ENCODE measurements at places on chromosomes 2 and 18.

GRCh38 chr18:28284132-28284531, 107.2 kb upstream of the CDH2 start:
- no peak for DNase-seq

DNA sequence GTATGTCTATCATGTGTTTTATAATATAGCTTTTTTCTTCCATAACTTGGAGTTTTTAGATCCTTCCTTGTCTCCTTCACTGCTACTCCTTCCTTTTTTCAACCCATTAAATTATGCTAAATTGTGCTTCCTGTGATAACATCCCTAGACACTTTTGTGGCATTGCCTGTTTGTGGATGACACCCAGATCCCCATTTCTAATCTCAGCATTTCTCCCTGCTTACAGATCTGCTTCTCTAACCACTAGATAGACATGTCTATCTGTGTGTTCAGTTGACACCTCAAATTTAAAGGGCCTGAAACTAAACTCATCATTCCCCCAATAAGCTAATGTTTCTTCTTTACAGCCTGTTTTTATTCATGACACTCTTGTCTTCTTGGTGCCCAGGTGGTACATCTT, 244.8 kb downstream of the BABAM2 start:
- DNase-seq: no peak

- DNase-seq: no peak
Measured at GRCh38 chr18:49893036-49893435, 79.7 kb upstream of the ACAA2 start.

GRCh38 chr2:6782517-6783237, 83.0 kb downstream of the CMPK2 start:
- DNase-seq: peak; percentile 93

- DNase-seq: peak; percentile 48
Measured at GRCh38 chr2:109421101-109421500, 192.7 kb downstream of the SEPTIN10 start.

DNA sequence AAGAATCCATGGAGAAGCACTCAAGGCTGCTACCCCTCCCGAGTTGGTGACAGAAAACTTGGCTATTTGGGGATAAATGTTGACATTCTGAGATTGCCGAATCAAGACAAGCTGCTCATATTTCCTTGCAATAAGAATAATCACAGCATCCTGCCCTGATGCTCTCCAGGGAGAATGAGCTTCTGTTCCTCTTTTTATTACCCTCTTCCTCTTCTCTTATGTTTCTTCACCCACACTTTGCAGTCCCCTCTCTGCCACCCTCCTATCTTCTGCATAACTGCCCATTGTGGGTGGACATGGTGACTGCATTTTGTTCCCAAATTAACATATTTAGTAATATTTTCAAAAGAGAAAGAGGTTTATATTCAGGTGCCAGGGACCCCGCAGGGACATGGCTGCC, 11.9 kb upstream of the MSGN1 start:
- no peak for DNase-seq

GRCh38 chr2:216606551-216607276, 26.5 kb upstream of the IGFBP2 start:
- peak; percentile 44 for DNase-seq

DNA sequence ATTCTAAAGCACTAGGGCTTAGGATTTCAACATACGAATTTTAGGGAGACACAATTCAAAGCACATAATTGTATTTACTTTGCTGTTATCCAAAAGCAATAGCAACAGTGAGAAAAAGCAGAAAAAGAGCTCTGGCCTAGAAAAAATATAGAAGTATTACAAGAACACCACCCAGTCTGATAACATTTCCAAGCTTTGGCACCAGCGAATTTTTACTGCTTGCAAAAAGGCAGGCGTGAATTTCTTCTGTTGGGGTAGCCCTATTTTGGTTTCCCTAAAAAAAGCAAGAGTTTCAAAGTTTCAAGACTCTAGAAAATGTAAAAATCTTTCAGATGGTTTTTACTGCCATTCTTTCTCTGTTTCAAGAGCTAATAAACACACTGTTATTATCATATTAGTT, 292.7 kb downstream of the DPP10 start:
- no peak for DNase-seq

DNA sequence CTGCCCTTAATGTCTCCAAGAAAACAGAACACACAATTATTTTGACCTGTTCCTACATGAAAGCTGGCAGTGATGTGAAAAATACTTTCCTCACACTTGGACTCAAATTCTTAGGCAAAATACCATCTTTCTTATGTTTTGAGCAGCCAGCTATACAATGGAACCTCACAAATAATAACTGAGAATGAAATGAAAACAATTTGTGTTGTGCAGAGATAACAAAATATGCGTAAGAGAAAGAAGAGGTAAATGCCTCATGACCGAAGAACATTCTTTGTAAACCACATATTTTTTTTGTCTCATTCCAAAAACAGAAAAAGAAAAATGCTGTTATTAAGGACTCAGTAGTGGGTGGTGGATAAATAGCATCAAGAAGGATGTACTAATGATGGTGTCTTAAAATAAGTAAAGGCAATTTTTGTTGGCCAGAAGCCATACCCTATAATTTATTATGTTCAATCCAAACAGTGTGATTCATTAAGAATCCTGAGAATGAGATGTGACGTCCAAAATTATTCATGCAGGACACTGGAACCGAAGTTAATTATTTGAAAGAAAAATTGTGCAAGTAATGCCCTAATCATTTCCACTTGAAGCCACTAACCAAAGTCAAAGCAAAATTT, 193.0 kb upstream of the NETO1 start:
- DNase-seq: no peak

DNA sequence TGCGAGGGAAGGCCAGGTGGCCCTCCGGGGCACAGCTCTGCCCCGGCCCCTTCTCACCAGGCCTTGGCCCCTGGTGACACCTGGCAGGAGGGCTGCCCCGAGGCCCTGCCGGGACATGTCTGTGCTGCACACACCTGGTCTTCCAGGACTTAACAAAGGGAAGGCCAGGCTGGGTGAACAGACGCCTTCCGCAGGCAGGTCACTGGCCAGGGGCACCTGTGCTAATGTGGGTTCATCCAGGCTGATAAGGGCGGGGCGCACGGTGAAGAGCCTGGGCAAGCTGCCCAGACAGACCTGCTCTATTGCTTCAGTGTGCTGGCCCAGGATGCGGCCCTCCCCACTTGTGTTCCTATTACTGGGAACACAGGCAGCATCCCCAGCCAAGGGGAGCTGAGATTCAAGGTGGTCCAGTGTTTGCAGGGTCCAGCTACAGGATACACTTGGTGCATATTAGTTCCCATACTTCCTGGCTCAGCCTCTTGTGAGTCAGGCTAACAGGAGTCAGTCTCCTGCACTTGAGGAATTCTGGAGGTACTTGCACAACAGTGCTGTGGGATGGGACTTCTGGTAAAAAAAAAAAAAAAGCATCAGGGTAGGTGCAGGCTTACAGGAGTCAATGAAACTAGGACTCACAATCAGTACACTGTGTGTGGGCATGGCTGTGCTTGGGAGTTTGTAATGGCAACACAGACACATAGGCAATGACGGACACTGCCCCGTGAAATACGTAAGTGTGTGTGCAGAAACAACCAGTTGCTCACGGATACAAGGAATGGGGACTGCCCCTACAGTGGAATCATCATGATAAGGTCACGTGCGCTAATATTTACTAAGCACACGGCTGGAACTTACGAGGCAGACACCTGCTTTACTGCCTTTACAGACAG, 261.4 kb downstream of the TWIST2 start:
- peak; percentile 77 for DNase-seq

- no peak for DNase-seq
Measured at GRCh38 chr2:15923597-15923996, 16.8 kb upstream of the MYCN start.

DNA sequence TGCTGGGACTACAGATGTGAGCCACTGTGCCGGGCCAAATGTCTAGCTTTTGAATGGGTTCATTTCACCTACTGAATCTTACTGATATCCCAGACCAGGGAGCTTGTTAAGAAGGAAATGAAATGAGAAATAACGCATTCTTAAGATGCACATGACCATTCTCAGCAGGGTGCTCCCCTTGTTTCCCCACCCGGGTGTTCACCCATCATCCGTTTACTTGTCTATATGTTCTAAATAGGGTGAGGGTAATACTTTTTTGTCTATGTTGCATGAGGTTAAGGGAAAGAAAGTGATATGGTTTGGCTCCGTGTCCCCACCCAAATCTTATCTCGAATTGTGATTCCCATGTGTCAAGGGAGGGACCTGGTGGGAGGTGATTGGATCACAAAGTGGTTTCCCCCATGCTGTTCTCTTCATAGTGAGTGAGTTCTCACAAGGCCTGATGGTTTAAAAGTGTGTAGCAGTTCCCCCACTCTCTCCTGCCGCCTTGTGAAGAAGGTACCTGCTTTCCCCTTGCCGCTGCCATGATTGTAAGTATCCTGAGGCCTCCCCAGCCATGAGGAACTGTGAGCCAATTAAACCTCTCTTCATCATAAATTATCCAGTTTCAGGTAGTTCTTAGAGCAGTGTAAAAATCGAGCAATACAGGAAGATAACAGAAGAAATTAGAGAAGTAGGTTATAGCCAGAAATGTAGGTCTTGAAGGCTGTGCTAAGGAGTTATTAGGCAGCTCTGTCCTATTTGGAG, 129.1 kb downstream of the DDX1 start:
- DNase-seq: no peak
